ENCODE measurements at places on chromosomes 5 and 9. TPM values are rescaled to one million over a fixed set of nuclear protein-coding genes. Genes with fewer than 3 reads are reported as not detected.

The CDC20B gene
- not detected for total RNA-seq

The SLC34A3 gene
- total RNA-seq, result not detected

The RBM22 gene
- total RNA-seq, result 14.2 TPM

The TLR4 gene
- 211 TPM for total RNA-seq

The PCDHGA3 gene
- 0.32 TPM for total RNA-seq

The SNX2 gene
- 57.6 TPM for total RNA-seq

The PGM5 gene
- 108 TPM for total RNA-seq

The GARIN3 gene
- total RNA-seq, result not detected

The CEP72 gene
- 3.4 TPM for total RNA-seq

The INSL6 gene
- not detected for total RNA-seq

The CBY3 gene
- not detected for total RNA-seq

The HBEGF gene
- total RNA-seq, result 26.7 TPM

The NMUR2 gene
- total RNA-seq, result not detected

The TCF7 gene
- total RNA-seq, result 0.31 TPM

The GFI1B gene
- total RNA-seq, result not detected

The CENPK gene
- 17.2 TPM for total RNA-seq

The NRG2 gene
- 0.57 TPM for total RNA-seq

The TYRP1 gene
- total RNA-seq, result under 0.01 TPM

The UGT3A2 gene
- total RNA-seq, result not detected

All from bladder microvascular endothelial cell (primary cell).